Fibroblast of the aortic adventitia (primary cell): ENCODE measurements at places on chromosomes 6 and 20. TPM values are rescaled to one million over a fixed set of nuclear protein-coding genes. Genes with fewer than 3 reads are reported as not detected.
A peak's percentile ranks its signal among the peaks of the same experiment; 100 is the strongest.

The EBF4 gene
- total RNA-seq: 0.09 and 2.6 TPM in 2 replicates

The HLA-DRB5 gene
- total RNA-seq: not detected in 2 replicates

- DNase-seq: peak; percentile 75
Observed at GRCh38 chr6:129317931-129318820, 391.8 kb downstream of the ARHGAP18 start.

- DNase-seq: peak; percentile 85
Observed at GRCh38 chr6:75204959-75205775, 686 bp downstream of the COL12A1 start.

DNA sequence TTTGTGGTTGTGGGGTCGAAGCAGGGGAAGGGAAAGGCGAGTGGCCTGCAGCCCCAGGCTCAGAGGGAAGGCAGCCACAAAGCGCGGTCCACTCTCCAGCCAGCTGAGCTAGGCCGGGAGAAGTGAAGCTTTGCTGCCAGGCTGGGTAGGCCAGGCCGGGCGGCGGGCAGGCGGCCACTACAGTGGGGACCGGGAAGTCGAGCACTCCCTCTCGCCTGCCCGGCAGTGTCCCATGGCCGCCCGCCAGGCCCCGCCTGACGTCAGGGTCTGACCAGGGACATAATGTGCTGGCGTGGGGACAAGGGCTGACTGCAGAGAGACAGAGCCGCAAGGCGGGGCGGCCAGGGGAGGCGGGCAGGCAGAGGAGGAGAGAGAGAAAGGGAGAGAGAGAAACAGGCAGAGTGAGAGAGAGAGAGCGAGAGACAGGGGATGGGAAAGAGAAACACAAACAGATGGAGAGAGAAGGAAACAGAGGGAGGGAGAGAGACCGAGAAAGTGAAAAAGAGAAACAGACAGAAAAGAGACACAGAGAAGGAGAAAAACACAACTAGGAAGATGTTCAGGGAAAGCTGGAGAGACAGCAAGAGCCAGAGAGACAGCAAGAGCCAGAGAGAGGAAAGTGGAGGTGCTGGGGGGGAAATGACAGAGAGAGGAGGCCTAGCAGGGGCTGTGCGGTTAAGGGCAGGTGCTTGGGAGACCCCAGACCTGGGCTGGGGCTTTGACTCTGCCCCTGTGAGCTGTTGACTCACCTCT, 94.5 kb upstream of the PTPN1 start:
- peak; percentile 93 for DNase-seq
